ENCODE measurements at places on chromosomes 3 and 15.

DNA sequence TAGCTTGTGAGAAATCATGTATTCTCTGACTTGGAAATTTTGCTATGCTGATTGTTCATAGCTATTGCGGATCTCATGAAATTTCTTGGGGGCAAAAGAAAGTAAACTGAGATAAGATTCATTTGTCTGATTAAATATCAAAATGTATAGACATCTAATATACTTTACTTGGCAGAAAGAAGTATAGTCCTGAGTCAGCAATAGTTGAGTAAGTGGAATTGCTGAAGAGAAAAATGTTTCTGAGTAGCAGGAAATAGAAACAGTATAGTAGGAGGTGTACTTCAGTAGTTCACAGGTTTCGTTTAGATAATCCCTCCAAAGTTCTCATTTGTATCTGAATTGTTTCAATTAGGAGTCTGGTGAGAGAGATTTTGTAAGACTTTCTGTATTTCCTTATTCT, 705.9 kb downstream of the MCTP2 start:
- no peak for DNase-seq

DNA sequence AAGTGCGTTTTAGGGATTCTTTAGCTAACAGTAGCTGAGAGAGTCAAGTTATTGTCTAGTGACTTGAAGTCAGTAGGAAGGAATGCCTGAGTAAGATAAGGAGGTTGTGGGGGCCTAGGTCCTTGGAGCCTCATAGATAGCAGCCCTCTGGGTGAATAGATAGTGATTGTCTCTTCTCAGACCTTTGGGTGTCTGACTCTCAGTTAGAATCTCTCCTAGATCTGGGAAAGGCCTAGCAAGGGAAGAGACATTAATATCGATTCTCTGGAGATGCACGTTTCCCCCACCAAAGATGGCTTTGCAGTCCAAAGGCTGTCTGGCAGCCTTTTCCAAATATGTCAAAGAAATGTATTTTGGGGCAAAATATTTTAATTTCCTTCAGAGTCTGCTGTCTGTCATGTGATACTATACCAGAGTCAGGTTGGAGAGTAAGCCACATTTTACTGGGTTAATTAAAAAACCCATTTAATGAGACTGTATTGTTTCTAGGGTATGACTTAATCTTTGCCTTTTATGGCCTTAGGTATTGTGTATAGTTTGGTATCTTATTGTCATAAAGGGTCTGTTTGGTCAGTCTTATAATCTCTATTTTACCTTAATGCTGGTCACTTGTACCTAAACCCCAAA, 92.2 kb downstream of the ST6GAL1 start:
- DNase-seq = no peak

GRCh38 chr3:172953571-172953970, 187.5 kb downstream of the SPATA16 start:
- no peak for DNase-seq

GRCh38 chr3:50345586-50346234, at the start of gene ZMYND10:
TSS of gene ZMYND10 (minus strand) at chr3:50345732. CDS start at chr3:50345579, 153 bp downstream.
- peak; percentile 79 for DNase-seq

DNA sequence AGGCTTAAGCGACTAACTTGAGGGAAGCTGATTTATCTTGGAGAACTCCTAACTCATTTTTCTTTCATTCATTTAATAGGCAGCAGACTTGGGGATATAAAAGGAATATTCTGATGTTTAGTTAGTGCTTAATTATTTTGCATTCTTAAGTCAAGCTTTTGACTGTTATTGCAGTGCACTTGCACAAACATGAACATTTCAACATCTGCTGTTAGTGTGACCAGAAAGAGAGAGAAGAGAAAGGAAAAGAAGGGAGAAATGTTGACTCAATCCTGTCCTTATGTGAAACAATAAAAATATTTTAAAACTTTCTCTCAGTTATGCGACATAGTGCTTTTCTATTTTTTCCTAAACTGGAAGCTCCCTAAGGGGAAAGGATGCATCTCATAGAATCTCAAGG, 507.8 kb downstream of the LPP start:
- DNase-seq = no peak
